ENCODE measurements at places on chromosomes 6 and 20.
A peak's percentile ranks its signal among the peaks of the same experiment; 100 is the strongest.

DNA sequence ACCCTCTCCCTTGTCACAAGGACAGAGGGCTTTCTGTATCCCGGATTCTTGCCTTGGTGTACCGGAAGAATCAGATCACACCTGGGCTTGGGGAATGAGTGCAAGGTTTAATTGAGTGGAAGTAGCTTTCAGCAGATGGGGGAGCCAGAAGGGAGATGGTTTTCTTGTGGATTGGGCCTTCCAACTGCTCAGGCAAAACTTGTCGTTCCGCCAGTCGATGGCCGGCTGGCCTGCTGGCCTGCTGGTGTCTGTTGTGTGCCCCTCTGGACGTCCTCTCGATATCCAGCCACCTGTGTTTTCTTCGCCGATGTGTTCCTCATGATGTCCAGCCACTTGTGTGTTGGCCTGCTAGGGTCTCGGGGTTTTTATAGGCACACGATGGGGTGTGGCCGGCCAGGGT, 168.1 kb downstream of the CDKAL1 start:
- no peak for DNase-seq

GRCh38 chr20:62347151-62347404, 20.0 kb downstream of the LAMA5 start:
- no peak for DNase-seq

- DNase-seq, result no peak
These were observed 173.9 kb downstream of the PRDM13 start for GRCh38 chr6:99780556-99780885.

DNA sequence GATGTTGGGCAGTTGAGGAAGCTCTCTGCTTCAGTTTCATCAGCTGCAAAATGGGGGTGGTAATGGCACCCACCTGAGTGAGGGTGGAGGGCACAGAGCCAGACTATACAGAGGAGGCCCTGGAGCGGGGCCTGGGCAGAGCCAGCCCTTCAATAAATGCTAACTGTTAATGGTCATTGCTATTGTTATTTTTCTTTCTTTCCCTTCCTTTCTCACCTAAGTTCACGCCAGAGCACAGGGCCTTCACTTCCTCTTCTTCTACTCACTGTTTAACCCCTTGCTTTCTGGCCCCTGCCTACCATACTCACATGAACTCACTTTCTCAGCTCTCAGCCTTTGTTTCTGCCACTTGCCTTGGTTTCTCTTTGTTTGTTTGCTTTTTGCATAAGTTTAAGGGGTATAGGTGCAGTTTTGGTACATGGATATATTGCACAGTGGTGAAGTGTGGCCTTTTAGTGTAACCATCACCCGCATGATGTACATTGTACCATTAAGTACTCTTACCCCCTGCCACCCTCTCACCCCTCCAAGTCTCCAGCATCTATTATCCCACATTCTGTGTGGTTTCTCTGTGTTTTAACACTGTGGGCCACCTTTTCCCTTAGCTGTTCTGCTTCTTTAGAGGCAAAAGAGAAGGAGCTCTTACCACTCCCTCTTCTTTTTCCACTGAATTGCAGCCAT, 7.5 kb upstream of the RREB1 start:
- no peak for DNase-seq

GRCh38 chr20:46681032-46681854, 8.0 kb downstream of the TP53RK start:
- peak; percentile 57 for DNase-seq

GRCh38 chr6:56820060-56820459, 134.8 kb upstream of the BEND6 start:
- DNase-seq, result no peak

- no peak for DNase-seq
These were observed 1092.3 kb downstream of the KHDRBS2 start for GRCh38 chr6:61193771-61194170.

- DNase-seq, result no peak
These were observed 229.8 kb upstream of the CEP162 start for GRCh38 chr6:84457276-84457675.

- no peak for DNase-seq
These were observed 38.6 kb downstream of the AKIRIN2 start for GRCh38 chr6:87663434-87663833.

DNA sequence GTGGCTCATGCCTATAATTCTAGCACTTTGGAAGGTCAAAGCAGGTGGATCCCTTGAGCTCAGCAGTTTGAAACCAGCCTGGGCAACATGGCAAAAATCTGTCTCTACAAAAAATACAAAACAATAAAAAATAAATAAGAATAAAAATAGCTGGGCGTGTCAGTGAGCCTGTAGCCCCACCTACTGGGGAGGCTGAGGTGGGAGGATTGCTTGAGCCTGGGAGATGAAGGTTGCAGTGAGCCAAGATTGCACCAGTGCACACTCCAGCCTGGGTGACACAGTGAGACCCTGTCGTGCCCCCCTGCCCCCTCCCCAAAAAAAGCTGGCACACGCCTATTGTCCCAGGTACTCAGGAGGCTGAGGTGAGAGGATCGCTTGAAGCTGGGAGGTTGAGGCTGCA, 35.1 kb upstream of the SRPK1 start:
- DNase-seq, result no peak

DNA sequence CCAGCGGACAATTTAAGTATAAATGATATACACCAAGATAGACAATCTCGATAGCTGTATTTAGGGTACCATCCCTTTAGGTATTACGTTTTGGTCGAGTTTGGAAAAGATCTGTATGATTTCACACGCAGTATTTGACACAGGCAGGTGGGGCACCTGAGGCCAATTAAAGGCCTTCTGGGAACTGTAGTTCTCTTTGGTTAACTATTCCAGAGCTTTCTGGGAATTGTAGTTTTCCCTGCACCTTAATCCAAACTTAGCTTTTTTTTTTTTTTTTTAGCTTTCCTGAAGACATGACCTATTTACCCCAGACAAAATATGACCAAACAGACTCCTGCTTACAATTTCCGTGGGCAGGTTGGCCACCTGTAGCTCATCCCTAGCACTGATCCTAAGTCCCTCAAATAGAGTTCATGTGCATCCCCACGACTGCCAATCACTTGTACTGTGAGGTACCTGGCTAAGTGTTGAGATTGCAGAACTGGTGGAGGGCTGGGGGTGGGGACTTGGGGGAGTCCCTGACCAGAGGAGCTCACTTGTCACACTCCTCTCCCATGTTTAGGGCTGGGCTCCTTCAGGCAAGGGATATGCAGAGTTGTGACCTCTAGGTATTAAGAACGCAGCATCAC, 999 bp upstream of the EHMT2 start:
- DNase-seq, result peak; percentile 79

DNA sequence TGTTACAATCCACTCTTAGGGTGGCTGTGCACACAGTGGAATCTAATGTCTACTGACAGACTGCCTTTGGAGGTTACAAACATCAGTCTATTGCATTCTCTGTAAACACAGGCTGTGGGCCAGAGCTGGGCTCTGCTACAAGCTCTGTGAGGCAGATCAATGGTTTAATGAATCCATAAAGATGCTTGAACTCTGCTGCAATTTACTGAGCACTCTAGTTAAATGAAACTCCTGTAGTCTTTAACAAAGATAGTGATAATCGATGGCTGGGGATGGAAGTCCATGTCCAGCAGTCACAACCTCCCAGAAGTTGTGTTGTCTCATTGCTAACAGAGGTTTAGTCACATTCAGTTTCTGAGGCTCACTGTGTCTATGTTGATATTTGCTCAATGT, 50.5 kb downstream of the SOBP start:
- DNase-seq, result peak; percentile 47

GRCh38 chr20:11585752-11586352, 331.8 kb upstream of the BTBD3 start:
- peak; percentile 82 for DNase-seq

DNA sequence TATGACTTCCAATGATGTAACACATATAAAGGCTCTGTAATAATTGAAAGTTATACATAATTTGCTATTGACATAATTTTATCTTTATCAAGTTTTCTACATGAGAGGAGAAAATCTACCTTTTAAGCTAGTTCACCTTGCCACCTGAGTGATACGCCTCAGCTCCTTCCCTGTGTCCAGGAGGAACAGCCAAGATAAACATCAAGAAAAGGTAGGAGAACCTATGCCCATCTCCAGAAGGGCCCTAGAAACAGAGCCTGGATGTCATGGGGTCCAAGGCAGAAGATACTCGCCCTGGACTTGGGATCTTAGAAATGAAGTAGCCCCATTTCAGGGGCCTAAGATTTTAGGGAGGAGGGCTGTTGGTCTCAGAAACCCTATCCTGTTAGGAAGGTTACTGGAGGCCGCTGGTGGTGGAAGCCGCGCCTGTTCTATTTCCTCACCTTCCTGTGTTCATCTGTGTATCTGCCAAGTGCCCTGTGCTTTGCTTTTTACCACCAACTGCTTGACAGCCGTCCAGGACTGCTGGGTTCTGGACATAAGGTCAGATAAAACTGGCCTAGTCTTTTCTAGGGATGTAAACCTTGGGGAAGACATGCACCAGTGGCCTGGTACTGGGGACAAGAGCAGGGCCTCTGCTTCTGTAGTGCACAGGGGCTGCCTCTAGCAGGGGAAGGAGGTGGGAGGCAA, 178.5 kb downstream of the ARID1B start:
- no peak for DNase-seq

- DNase-seq, result no peak
These were observed 64.4 kb downstream of the UBE2V1 start for GRCh38 chr20:50048420-50049166.

DNA sequence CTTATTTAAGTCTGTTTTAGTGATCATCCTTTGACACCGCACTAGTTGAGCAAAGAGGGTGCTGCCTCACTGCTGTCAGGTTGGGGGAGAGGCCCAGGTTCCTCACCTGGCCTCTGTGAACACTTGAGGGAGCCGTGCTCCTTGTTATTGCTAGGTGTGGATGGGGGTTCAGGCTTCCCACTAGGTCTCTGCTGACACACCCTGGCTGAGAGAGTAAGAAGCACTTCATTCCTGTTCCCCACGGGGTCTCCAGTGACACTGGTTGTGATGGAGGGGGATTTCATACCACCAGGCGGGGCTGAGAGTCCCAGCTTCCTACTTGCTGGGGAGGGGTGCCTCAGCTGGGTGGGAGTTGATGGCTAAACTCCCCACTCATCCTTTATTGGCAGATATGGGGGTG, 11.1 kb upstream of the NOTCH4 start:
- DNase-seq, result no peak

GRCh38 chr6:144066741-144067484, 28.5 kb downstream of the SF3B5 start:
- no peak for DNase-seq

- no peak for DNase-seq
These were observed 30.4 kb downstream of the KDM1B start for GRCh38 chr6:18185624-18186023.

GRCh38 chr6:149716181-149716963, 1.5 kb downstream of the LATS1 start:
- DNase-seq, result no peak

DNA sequence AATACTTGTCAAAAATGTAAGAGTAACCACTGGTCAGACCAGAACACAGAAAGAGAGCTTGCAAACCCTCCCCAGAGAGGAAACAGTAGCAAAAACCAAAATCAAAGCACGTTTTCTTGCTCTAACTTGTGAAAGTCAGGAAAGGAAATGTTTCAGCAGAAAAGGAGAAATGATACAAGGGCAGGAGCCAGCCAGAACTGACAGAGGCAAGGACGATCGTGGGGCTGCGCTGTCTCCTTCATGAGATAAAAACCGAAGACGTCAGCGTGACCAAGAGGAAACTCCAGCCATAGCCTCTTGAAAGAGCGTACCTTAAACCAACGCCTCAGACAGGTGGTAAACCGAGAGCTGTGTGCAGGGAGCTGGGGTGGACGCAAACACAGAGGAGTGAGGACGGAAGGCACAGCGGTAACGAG, 27.5 kb downstream of the LAMA5 start:
- DNase-seq, result no peak

DNA sequence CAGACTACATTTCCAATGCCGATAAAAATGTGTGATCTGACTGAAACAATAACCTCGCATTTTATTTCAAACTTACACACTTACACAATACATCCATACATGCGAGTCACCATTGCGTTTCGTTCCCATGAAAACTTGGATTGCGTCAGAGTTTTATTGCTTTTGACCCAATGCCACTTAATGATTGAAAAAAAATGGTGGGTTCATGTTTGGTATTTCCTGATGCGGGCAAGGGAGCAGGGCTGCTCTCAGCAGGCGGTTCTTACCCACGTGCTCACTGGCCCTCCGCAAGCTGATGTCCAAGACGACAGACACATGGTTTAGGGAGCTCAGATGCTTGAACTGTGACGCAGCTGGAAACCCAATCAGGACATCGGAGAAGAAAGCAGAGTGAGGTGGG, 281.0 kb upstream of the SULF2 start:
- no peak for DNase-seq

- DNase-seq, result no peak
These were observed 57.9 kb downstream of the PRND start for GRCh38 chr20:4779616-4780015.

DNA sequence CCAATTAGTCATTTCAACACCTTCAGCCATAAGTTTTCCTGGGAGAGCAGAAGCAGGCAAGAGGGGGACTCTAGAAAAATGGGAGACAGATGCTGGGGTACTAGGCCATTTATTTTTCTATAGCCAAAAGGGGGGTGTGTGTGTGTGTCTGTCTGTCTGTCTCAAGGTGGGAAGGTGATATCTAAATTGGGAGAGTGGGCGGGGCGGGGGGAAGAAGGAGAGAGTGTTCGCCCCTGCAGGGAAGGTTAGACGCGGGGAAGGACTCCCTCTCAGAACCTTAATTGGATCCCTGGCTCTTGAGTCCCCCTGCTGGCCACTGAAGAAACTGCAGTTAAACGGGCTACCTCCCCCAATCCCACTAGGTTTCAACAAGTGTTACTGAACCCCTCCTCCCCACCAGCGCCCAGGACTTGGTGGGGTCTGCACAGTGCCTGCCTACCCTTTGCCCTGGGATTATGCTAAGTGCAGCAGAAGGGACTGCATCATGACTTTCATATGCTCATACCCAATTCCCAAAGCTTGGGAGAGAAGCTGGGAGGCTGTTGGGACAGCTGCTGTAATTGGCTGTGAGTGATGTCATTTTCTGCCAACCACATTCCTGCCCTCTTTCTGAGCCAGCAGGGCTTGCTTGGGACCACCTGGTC, 45.8 kb downstream of the FOXP4 start:
- DNase-seq, result peak; percentile 64

- no peak for DNase-seq
These were observed 109.7 kb downstream of the BANF2 start for GRCh38 chr20:17809362-17810061.

- DNase-seq, result no peak
These were observed 181.2 kb upstream of the TNFAIP3 start for GRCh38 chr6:137685798-137686375.

- DNase-seq, result no peak
These were observed 29.7 kb upstream of the TMX4 start for GRCh38 chr20:8049310-8049709.

- no peak for DNase-seq
These were observed 255.6 kb downstream of the KHDC1L start for GRCh38 chr6:72969666-72970065.
